Cortex of kidney (tissue), 1 donor: ENCODE measurements at places on chromosomes 1 and 21.

DNA sequence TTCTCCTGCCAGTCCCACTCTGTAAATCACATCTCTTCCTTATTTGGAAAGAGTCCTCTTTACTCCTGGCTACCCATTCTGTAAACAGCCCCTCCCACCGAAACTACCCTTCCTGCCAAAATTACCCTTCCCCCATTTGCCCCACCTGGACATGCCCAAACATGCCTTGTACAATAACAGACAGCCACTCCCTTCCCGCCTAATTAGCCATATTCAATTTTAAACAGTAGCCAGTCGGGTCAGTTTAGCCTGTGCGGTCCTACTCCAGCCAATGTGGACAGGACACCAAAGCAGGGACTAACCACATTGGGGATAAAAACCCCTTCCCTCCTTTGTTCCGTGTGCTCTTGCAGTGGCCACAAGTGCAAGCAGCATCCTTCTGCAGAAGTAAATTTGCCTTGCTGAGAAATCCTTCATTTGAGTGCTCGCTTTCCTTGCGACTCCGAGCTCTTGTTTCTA lies 56.3 kb upstream of the MAP10 start:
- no peak for DNase-seq

GRCh38 chr1:153608742-153609584 lies 4.0 kb downstream of the S100A16 start:
- no peak for DNase-seq

DNA sequence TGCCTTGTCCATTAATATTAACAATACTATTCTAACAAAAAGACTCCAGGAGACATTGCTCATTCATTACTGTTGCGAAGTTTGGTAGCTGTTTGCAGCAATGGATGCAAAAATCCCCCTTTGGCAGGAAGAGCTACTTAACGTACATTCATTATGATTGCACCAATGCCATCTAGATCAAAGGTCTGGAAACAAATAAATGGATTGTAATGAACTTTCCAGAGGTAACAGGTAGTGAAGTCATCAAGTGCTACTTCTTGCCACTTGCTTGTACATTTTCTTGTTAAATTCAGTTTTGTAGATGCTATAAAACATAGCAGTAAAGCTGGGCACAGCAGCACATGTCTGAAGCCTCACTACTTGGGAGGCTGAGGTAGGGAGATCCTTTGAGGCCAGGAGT lies 93.9 kb downstream of the DDAH1 start:
- DNase-seq, result no peak

DNA sequence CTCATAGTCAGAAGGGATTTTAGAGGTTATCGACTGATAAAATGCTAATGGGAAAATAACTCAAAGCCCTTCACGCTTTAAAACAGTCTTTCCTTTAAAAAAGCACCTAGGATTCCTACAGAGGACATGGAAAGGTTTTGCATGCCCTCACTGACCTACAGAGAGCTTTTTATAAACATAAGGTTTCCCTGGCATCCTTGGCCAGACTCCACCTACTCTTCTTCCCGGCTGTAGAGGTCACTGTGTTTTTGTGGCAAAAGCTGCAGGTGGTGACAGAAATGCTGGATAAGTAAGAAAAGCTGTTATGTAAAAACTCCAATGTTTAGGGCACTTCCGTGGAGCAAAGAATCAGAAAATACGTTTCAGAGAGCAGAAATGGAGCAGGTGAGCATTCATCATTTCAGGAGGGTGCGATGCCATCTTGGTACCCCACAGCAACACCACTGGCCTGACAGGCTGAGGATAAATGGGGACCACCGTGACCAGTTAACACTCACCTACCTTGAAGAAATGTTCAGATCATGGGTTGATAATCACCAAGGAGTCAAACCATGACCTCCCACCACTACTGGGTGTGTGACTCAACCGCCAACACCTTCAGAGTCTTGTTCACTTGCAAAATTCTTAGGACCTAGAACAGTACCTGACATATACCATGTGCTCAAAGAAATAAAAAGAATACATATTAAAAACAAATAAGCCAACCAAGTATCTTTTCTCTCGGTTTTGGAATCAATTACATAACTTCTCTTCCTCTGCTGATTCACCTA lies 46.6 kb downstream of the SSBP3 start:
- no peak for DNase-seq

DNA sequence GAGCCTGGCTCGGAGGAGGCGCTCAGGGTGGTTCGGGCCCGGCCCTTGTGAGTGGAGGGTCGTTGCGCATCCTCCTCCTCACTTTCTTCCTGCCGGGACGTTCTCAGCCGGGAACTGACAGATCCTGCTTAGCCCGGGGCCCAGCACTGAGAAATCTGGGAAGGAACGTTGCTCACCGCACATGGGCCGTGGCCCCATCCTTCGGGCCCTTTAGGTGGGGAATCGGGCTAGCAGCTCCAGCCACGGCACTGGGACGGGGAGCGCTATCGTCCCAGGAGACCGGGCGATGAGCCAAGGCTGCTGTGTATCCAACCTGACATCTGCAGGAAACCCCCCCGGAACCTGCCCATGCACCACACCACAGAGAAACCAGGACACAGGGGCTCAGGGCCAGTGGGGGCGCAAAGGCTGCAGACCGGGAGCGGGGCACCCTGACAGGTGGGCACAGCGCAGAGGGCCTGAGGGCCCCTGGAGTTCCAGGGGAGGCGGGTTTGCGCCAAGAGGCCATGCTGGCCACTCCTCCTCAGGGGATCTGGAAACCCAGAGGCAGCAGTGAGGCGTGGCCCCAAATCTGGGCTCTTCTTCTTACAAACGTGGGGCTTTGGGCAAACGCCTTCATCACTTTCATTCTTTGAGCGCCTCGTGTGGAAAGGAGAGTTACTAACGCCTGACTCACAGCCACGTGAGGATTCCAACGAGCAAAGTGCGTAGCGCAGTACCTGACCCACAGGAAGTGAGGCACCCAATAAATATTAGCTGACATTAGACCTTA lies at the start of gene SH2D5:
TSS of gene SH2D5 (minus strand) at position 116 of the 772 bp plus-strand sequence. CDS start 4,659 bp downstream, outside the sequence.
- DNase-seq, result no peak

DNA sequence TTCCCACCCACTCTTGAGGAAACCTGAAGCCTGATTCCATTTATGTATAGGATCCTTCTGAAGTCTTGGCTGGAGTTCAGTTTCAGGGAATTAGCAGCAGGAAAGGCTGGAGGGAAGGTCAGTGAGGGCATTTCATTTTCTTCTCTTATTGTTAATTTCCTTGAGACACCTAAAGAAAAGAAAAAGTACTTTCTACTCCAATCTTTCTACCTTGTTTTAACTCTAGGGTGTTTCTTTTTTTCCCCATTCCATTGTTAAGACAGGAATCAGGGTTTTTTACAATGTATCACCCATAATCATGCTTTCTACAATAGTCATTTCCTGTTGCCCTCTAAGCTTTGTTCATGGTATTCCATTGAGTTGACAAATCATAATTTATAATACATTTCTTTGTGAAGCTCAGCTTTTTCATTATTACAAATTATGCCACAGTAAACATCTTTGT lies 27.4 kb downstream of the SNRPE start:
- DNase-seq, result no peak

DNA sequence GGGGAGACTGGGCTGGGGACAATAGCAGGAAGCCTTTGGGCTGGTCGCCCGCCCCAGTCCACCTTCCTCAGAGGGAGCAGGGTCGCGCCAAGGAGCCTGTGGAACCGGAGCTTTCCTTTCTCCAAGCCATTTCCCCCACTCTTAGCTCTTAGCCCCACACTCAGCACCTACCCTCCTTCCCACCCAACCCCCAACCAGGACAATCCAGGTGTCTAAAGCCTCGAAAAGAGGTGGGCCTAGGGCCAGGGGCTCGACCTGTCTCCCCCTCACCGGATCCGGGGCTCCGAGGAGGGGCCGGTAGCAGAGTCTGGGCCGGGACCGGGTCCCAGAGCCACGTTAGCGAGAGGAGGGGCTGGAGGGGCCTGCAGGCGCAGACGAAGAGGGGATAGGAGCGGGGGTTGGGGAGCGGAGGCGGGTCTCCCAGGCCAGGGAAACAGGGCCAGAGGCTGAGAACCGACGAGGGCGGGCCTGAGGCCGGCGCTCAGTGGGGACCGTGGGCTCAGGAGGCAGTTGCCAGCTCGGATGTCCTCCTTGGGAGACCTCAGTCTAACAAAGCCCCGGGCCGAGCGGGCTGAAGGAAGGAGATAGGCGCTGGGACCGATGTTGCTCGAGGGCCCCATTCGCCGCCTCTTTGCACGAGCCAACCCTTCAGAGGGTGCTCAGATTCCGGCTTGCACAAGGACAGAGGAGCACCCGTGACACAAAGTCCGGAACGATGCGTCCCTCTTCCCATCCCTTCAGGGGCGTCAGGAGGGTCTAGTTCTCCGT lies 943 bp downstream of the SEMA6C start:
- no peak for DNase-seq

DNA sequence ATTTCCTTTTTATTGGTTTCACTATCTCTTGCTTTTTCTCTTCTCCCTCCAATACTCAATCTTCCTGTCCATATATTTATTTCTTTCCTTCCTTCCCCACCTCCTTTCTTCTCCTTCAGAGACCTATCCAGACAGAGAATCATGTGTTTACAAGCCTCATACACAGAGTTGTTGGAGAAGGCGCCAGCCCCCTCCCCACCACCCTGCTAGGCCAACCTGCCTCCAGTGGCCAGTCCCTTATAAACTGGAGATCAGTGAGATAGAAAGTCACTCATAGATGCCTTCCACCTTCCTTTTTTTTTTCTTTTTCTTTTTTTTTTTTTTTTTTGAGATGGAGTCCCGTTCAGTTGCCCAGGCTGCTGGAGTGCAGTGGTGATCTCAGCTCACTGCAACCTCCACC lies 53.3 kb downstream of the CD247 start:
- DNase-seq, result no peak

DNA sequence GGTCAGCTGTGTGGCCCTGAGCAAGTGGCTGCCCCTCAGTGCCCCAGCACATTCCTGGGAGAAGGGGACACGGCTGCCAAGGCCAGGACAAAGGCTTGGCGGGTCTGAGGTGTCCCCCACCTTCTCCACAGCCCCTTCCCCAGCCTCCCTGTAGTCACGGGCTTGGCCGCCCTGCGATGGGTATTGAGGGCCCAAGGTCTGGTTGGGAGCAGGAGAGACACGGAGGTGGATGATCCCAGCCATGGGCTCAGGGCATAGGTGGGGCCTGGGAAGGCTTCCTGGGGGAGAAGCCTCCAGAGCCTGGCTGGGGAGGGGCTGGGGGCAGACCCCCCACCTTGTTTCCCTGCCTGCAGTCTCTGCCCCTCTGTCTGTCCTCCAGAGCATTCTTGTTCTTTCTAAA lies 27.0 kb downstream of the TTC39A start:
- no peak for DNase-seq

DNA sequence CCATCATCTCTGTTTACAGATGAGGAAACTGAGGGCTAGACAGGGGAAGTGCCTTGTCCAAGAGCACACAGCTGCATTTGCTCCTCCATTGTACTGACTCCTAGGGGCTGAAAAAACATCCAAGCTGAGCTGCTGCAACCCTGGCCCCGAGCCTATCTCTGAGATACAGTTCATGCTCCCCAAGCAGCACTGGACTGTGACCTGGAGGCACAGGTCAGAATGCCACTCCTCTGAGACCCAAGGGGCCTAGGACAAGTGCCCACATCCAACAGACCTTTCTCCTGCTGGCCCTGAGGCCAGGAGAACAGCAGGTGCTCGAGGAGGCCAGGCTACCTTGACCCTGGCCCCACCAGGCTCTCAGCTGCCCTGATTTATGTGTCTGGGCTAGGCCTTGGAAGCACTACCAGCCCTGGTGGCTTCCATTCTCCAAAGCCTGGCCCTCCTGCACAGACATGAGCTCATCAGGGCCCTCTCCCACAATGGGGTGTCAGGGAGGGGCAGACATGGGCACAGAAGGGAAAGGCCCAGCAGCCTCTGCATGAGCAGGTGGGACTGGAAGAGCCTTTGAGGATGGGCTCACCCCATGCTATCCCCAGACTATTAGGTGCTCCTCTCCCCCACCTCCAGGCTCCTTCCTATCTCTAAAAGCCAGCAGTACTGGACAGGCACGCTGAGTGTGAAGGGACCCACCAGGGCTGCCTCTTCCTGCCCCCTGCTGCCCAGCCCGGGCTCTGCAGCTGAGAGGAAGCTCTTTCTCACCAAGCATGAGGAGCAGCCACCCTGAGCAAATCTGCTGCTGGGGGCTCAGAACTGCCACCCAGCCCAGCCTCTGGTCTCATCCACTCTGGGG lies 18.8 kb downstream of the ADGRB2 start:
- DNase-seq, result no peak

- DNase-seq, result no peak
Observed at GRCh38 chr1:193115629-193116227, 6.1 kb upstream of the CDC73 start.
